ENCODE measurements at places on chromosomes 3 and 15.

GRCh38 chr15:83559310-83559966 is 94.5 kb upstream of the ADAMTSL3 start:
- peak; percentile 95 for ATAC-seq

DNA sequence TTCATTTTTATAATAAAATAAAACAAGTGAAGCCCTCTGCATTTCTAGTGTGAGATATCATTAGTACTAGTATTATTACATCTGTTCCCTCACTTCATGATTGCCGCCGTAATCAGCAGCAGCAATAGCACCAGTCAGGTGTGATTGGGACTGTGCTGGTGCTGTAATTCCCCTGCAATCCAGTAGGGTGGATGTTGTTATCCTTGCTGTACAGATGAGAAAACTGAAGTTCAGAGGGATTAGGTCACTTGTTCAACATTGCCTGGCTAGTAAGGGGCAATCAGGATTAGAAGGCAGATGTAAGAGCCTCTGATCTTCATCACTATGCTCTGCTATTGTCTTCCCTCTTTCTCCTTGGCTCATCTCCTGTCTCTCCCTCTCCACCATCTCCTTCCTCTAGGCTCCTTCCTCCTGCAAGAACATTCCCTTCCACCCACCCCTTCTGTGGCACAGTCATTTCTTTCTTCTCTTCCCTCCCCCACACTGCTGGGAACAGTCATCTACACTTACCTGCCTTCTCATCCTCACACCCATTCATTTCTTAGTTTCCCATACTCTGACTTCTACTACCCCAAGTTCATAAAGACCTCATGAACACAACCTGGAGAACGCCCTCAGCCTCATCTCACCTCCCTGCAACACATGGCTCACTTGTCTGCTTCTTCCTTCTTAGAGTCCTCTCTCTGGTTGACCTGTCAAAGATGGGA is 29.7 kb downstream of the CRYGS start:
- peak; percentile 70 for ATAC-seq

DNA sequence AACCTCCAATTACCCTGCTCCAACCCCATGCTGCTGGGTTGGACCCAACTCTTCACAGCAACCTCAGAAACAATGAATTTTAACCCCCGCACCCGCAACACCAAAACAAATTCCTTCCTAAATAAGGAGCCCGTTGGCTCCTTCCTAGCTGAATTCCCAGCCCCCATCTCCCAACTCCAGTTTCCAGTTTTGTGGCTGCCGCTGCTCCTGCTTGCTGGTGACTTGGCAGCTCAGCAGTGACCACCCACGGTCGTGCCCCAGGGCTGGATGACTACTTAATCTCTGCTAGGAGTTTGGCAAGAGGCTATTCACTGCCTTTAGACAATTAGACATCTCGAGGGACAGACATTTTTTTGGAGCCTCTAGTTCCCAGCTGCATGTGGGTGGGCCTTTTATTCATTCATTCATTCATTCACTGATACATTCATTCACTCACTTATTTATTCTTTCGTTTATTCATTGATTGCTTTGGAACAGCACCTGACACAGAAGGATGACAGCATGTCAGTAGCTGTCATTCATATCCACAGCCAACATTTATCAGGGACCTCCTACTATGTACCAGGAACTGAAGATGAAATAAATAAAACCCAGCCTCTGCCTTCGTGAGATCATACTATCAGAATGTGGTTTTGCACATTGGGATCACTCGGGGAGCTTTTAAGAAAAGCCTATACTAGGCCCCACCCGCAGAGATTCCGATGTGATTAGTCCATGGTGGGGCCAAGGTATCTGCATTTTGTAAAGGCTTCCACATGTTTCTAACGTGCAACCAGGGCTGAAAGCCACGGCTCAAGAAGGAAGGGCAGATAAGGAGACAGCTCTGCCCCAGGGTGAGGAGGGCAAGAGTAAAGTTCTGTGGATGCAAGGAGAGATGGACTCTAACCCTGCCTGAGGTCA is 256.5 kb downstream of the SHQ1 start:
- ATAC-seq = no peak

GRCh38 chr3:191557322-191557721 is 96.4 kb downstream of the PYDC2 start:
- ATAC-seq = no peak

DNA sequence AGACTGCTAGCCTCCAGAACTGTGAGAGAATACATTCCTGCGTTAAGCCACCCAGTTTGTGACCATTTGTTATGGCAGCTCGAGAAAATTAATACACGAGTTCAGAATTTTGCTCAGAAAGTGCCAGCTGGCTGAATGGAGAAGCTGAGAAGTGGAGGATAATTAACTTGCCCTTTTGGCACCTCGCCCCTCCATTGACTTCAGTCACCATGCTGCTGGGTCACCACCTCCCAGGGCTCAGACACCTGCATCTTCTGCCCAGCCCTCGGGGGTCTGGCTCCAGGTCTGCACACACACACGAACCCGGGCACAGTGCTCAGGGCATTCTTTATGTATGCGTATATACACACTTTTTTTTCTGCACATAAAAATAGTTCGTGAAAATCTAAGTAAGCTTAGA is 32.0 kb downstream of the AMOTL2 start:
- ATAC-seq = no peak

DNA sequence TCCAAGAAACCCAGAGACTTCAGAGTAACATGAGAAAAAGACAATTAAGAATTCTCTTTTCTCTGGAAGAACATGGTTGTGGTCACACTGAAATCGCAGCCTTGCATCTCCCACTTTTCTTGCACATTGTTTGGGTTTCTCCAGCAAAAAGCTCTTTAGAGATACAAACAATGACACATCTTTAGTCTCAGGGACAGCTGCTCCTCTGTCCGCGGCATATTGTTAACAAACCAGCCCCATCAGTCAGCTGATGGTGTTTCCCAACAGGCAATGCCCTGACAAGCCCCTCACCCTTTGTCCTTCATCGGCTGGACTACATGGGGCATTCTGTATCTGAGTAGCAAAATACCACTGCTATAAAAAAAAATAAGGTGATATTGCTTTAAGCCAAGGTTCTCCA is 53.4 kb downstream of the UMPS start:
- ATAC-seq = no peak

GRCh38 chr3:46484388-46484787 is 13.4 kb upstream of the RTP3 start:
- ATAC-seq = no peak

GRCh38 chr3:175193815-175194518 is 334.8 kb downstream of the NAALADL2 start:
- ATAC-seq = no peak

DNA sequence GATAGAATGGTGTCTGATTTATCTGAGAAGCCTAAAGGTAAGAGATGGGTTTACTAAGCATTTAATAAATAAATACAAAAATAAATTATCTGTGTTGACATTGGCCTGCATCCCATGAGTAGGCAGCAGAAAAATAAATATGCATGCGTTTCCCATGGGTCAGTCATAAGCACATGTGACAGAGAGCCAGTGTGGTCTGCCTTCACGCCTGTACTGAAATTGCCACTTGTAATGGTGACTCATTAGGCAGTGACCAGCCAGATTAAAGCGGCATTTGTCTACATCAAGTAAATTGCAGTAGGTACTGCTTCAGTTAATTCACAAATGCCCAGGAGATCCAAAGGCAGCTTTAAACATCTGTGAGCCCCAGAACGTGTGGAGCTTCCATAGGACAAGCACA is 399.6 kb downstream of the NAALADL2 start:
- no peak for ATAC-seq

Measured in SK-N-SH treated with all-trans-retinoic acid at 6 μM for 48 hours (cell line).